ENCODE measurements at places on chromosomes 7 and 10.

GRCh38 chr10:96632974-96633710 lies 46.3 kb upstream of the TM9SF3 start:
- DNase-seq: no peak

DNA sequence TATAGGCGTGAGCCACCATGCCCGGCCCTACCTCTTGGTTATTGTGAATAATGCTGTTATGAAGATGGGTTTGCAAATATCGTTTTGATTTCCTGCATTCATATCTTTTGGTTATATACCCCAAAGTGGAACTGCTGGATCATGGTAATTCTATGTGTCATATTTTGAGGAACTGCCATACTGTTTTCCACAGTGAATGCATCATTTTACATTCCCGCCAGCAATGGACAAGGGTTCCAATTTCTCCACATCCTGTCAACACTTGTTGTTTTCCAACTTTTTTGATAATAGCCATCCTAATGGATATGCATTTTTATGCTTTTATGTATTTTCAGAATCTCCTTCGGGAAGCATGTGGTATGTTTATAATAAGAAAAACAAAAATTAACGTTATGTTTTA lies 128.2 kb downstream of the KCNMA1 start:
- DNase-seq: no peak

GRCh38 chr10:1572519-1573333 lies 164.6 kb downstream of the ADARB2 start:
- no peak for DNase-seq

GRCh38 chr10:63466144-63466935 lies 563 bp upstream of the JMJD1C start:
- DNase-seq: peak; percentile 66

DNA sequence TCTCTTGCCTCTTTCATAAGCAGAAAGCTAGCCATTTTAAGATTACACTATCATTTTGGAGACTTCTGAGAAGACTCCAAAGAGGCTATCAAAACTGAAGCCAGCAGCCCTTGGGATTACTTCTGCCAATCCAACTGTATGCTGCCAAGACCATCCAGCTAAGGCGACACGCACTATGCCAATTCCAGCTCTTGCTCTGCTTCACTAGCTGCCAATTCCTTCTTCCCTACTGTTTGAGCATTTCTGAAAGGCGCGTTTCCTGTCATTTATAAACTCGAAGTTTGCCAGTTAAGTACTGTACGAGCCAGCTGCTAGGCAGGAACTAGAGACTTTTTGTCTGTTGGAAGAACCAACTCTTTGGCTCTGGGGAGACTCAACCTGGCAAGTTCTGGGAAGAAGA lies 36.5 kb downstream of the MALSU1 start:
- DNase-seq: no peak

GRCh38 chr10:116737627-116738327 lies 4.6 kb downstream of the HSPA12A start:
- DNase-seq: no peak

- peak; percentile 73 for DNase-seq
Observed at GRCh38 chr7:93043385-93043985, 74.3 kb downstream of the SAMD9 start.

- no peak for DNase-seq
Observed at GRCh38 chr7:7751243-7752092, 33.1 kb upstream of the RPA3 start.

- DNase-seq: no peak
Observed at GRCh38 chr10:18650404-18650997, 886 bp downstream of the NSUN6 start.

DNA sequence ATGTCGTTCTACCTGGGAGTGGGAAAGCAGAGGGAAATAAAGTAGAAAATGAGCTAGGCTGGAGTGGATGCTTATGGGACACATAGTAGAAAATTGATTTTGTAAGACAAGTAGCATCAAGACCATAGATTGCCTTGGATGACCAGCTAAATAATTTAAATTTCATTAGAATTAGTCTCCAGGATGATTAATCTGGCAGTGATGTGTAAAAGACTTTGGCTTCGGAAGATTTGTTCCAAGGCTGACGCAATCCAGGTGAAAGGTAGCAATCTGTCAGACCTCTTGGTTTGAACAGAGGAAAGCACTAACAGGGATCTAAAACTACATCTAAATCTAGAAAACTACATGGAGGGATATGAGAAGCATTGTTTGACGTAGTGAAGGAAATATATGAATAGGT lies 236.5 kb downstream of the ARL4A start:
- DNase-seq: peak; percentile 33

- no peak for DNase-seq
Observed at GRCh38 chr10:45373576-45374349, at the start of gene ALOX5. Gene ALOX5 (plus strand): TSS chr10:45374216. CDS start chr10:45374280, 64 bp downstream.

GRCh38 chr7:29622335-29623265 lies 59.0 kb downstream of the PRR15 start:
- peak; percentile 85 for DNase-seq

- no peak for DNase-seq
Observed at GRCh38 chr7:78212476-78213060, 414.0 kb downstream of the PHTF2 start.

DNA sequence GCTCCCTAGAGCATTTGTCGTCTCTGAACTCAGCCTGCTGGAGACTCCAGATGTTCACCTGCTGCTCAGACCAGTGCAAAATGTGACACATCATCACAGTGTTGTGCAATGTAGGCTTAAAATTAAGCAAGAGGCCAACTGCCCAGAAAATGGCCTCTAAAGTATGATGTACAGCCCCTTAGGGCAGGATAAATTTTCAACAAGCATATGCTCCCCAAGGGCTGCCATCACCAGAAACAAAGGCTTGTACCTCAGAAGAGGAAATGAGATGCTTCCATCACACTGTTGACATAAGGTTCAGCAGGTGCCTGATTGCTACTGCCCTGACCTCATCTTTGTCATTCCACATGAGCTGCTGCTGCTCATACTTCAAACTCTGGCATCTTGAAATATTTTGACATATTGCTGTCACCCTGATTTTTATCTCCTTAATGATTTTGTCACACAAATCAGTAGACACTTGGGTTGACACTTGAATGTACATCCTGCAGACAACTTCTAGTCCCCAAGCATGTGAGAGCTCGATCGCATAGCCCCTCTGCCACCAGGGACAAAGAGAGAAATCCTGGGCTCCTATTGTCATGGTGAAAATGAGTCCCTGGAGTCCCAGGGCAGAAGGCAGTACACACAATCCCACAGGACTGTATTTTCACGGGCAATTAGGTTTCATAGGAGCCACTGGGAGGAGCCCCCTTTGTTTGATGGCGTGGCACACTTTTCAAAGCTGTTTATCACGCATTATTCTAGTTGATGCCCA lies 219.7 kb upstream of the STK17A start:
- DNase-seq: no peak

- DNase-seq: no peak
Observed at GRCh38 chr7:127154958-127155357, 97.8 kb downstream of the GRM8 start.

GRCh38 chr10:11684717-11685645 lies 57.2 kb upstream of the ECHDC3 start:
- DNase-seq: peak; percentile 94

- DNase-seq: no peak
Observed at GRCh38 chr10:59106441-59106840, 70.0 kb upstream of the PHYHIPL start.

DNA sequence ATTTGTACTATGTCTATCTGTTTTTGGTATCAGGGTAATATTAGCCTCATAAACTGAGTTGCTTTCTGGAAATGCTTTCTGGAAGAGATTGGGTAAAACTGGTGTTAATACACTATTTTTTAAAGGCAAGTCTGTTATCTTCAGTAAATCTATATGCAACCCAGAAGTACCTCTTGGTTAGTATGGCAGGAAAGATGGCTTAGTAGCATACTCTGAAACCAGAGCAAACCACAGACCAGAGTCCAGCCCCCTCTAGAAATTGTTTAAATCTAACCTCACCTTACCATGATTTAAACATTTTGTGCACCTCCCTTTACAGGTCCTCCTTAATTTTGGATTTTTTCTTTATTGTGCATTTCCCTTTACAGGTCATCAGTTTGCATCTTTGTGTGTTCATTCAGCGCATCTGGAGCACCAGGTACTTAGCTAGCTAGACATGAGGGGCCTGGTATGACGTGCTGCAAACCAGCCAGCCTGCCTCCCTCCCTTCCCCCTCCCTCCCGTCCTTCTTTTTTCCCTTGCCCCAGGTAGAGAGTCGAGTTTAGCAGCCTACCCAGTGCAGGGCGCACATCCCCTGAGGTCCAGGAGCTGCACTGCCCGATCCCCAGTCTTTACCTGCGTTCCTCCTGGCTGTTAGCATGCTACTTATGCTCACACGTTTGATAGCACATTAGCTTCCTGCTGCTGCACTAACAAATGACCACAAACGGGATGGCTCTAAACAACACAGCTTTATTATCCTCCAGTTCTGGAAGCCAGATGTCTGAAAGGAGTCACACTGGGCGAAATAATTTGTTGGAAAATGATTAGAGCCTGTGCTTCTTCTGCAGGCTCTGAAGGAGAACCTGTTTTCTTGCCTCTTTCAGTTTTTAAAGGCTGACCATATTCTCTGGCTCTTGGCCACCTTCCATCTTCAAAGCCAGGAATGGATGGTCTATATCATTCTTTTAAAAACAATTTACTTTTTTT lies 299.9 kb upstream of the HABP2 start:
- DNase-seq: no peak

DNA sequence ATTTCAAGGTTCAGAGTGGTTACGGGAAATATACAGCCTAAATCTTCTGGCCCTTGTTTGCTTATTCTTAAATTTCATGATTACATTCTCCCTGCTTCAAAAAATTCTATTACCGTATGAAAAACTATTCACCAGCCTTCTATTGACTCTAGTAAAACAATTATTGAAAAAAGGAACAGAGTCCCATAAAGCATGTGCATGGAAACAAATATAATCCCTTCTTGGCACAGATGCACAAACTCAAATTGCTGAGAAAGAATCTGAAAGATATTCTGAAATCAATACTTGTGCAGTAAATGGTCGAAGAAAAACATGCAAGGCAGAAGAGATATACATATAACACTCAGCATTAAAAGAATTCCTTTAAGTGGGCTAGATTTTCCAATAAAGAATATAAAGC lies 83.6 kb downstream of the LRRN3 start:
- DNase-seq: no peak

DNA sequence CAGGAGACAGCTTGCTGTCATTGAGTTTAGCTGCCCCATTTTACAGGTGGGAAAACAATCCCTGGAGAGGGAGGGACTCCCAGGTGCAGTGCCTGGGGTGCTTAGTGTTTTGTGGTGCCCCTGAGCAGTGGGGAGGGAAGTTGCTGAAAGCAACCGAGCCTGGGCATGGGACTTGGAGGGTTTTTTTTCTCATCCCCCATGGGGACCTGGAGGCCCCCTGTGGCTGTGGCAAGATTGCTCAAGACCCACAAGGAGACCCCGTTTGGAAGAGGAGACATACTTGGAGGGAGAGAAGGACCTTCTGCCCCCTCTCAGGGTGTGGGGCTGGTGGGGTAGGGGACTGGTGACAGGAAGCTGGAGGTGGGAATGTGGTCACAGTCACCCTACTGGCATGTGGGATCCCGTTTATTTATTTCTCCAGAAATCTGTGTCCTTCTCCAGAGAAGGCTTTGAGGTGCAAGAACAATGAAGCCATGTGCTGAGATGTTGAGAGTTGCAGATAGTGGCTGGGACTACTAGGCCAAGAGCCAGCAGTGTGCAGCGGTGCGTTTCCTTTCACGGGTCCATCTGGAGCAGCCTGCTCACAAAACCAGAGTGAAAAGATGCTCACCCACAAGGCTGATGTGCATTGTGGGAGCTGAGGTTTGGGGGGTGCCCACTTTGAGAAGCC lies 21.5 kb downstream of the ZMIZ1 start:
- DNase-seq: no peak

DNA sequence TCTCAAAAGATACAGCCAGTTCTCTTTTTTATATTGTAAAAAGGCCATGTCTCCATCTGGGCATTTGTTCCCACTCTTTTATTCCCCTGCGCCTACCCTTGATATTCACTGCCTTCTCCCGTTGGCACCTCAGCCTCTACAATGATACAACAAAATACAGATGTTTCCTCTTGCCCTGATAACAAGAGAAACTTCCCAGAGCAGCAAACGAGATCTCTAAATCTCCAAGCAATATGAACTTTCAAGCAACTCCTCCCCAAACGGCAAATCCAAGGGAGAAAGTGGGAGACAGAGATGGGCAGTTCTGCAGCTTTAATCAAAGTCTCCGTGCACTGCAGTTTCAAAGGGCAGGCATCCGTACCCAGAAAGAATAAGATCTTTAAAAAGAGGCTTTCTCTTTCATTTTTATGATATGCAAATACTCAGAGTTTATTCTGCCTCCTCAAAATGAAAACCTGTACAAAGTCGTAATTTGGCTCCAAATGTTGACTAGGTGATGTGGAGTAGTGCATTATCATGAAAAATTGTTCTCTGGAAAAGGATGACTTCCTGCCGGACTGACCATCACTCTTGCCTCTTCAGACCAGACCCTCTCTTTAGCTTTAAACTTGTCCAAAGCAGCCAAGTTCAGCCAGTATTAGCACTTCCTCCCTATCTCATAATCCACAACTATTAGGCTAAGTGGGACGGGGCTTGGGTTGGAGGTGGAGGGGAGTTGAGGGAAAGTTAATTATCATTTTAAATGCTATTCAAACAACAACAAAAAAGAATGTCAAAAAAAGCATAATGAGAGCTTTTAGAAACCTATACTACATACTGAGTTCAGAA lies 682 bp downstream of the HGF start:
- DNase-seq: no peak

DNA sequence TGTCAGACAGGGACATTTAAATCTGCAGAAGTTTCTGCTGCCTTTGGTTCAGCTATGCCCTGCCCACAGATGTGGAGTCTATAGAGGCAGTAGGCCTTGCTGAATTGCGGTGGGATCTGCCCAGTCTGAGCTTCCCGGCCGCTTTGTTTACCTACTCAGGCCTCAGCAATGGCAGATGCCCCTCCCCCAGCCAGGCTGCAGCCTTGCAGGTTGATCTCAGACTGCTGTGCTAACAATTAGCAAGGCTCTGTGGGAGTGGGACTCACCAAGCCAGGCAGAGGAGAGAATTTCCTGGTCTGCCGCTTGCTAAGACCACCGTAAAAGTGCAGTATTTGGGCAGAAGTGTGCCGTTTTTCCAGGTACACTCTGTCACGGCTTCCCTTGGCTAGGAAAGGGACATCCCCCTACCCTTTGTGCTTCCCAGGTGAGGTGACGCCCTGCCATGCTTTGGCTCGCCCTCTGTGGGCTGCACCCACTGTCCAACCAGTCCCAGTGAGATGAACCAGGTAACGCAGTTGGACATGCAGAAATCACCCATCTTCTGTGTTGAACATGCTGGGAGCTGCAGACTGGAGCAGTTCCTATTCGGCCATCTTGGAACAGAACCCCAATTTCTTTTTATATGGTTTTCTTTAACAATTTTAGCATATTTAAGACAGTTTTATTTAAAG lies 28.4 kb upstream of the VWDE start:
- no peak for DNase-seq

GRCh38 chr7:31002256-31002655 lies 38.5 kb downstream of the GHRHR start:
- peak; percentile 44 for DNase-seq
